Hippocampal formation (tissue), 2 donors: ENCODE measurements at places on chromosomes 4 and X.

DNA sequence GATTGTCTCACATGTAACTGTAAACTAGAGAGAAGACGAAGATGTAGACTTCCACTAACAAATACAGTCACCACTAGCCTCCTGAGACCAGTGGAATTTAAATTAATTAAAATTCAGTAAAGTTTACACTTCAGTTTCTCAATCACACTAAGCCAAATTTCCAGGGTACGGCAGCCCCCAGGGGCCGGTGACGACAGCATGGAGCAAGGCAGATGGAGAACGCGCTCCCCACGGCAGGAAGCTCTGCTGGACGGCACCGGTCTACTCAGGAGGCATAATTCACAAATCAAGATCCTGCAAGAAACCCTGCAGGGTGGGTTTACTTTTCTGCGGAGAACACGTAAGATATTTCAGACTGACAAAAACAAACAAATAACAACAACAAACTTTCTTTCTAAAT, 80.7 kb downstream of the FAT1 start:
- DNase-seq, result no peak

GRCh38 chrX:137568741-137569469, 3.0 kb downstream of the ZIC3 start:
- DNase-seq, result no peak

- no peak for DNase-seq
These were observed 1852.2 kb upstream of the IGFBP7 start for GRCh38 chr4:58962424-58962823.

GRCh38 chr4:8332038-8332857, 62.7 kb downstream of the HTRA3 start:
- no peak for DNase-seq

DNA sequence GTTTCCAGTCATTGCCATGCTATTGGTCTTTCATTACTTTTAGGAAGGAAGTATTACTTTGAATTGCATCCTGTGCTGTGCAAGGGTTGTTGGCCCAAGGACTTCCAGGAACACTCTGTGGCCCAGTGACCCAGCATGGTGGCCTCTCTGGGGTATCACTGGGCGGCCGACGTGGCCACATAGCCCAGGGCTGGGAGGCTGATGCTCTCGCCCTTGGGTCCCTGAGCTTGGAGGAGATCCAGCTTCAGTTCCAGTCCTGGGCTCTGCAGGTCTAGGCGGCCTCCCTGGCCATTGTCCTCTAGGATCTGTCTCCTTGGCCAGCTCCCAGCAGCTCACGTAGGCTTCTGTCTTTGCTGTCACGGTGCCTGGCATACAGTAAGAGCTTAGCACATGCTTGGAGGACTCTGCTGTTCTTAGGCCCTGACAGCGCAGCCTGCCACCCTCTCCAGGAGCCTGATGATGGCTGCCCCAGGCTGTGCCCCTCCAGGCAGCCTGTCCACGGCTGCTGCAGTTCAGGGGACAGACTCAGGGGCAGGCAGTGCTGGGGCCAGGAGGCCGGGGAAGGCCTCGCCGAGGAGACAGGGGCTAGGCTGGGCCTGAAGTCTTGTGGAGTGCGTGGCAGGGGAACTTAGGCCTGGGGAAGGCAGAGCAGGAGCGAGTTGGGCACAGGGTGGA, 42.2 kb downstream of the SORCS2 start:
- no peak for DNase-seq

DNA sequence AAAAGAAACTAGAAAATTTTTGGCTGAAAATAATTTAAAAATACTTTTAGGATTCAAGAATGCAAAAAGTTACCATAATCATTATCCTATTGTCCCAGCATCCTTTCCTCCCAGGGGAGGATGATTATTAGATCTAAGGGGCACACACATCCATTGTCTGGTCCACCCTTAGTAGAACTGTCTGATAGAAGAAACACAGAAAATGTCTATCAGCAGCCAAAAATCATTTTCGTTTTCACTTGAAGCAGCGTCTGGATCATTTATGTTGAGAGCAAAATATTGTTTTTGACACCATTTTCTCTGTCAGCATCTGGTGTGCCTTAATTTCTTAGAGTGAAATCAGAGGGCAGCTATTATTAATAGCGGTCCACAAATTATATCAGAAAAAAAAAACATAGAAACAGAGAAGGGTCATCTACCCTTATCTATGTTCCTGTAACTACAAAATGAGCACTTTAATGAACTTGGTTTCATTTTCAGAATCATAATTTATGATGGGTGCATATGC, 446.3 kb downstream of the TRAM1L1 start:
- DNase-seq, result no peak

- DNase-seq, result no peak
These were observed 128.4 kb downstream of the RNF150 start for GRCh38 chr4:141004823-141005222.

DNA sequence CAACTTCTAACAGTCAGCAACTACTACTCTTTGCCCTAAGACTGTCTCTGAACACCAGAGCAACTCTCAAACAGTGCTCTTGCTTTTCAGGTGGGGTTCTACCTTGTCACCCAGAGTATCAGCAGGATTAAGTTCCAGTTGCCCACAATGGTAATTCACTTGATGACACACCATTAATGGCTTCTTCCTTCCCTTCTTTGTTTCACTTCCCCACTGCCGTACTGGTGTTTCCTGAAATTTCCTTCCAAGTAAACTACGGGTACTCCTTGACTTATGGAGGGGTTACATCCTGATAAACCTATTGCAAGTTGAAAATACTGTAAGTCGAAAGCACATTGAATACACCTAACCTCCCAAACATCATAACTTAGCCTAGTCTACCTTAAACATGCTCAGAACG, 36.6 kb upstream of the PDK3 start:
- DNase-seq, result no peak

- no peak for DNase-seq
These were observed 53.5 kb upstream of the SOD3 start for GRCh38 chr4:24741910-24742309.

- no peak for DNase-seq
These were observed 5.6 kb downstream of the SORCS2 start for GRCh38 chr4:7197910-7198309.

- DNase-seq, result no peak
These were observed 49.8 kb downstream of the DLG3 start for GRCh38 chrX:70494441-70494840.

DNA sequence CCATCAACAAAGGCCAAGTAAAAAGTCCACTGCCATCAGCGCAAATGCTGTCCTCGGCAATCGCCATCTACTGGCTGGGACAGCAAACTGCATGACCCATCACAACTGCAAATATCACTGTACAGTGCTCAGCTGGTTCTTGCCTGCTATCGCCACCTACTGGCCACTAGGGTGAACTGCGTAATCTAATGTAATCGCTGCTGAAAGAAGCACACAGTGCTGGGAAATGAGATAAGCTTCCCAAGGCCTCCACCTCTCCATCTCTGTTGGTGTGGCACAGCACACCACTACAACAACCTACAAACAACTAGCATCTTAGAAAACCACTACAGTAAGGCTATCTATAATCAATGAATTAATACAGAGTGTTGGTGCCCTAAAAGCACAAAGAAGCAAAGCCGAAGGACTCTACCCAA, 298.3 kb downstream of the TEX13A start:
- peak; percentile 1 for DNase-seq

DNA sequence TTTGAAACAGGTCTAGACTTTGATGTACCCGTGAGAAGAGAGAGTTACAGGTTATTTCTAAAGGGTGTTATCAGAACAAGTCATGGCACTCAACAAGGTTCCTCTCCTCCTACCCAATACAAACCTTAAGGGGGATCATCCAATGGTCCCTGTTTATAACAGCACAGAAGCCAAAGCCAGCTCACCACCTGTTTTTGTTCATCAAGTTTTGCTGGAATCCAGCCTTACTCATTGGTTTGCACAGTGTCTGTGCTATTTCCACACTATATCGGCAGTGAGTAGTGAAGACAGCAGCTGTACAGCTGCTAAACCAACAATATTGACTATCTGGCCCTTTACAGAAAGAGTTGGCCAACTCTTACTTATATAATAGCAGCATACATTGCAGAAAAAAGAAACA, 262.1 kb upstream of the STS start:
- no peak for DNase-seq

DNA sequence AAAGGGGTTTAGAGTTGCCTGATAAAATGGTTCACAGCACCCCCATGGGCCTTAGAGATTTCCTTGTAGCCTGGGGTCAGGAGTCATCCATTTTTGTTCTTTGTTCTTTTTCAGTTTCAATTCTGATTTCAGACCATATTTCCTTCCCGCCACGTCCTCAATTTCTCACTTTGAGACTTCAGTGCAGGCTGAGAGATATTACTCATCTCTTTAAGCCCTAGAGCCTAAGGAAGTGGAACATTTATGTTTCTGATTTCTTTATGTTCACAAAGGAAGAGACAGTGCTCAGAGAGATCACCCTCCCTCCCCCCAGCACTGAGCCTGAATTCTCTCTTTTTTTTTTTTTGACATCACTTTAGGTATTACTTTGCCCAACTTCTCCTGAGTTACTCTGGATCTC, 56.3 kb downstream of the MSN start:
- DNase-seq, result no peak

GRCh38 chr4:65880594-65880993, 210.3 kb upstream of the EPHA5 start:
- DNase-seq, result no peak

DNA sequence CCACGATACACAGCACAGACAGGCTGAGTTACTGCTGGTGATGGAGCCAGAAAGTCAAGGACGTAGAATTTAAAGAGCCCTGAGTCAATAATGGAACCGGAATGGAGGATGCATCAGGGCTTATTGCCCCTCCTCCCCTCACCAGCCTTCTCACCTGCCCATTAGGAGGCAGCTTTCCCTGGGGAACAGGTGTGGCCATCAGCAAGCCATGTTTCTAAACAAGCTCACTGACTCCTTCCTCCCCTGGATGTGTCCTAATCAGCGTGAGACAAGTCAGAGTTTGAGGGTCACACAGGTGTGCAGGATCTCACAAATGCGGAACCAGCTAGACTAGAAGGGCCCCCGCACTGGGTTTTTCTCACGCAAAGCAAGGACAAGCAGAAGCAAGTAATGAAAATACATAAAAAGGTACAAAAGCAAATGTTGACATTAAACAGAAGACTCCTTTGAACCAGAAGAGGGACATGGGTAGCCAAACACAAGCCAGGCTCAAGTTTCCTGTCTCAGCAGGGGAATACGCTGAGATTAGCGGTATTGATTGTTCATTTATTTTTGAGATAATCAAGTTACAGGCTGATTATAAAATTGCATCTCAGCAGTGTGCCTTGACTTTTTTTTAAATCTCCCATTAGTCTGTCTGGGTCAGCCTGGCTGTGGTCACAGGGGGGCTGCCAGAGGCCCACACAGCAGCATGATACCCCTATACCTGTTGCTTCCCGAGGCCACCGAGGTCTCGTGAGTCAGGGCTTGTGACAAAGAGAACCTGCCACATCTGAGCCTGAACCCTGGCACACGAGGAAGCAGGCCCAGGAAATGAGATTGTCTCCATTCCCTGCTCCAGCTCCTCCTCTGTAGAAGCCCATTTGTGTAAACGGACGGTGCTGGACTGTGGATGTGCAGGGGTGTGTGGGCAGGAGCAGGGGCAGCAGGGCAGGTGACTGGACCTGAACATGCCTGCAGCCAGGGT, 37.4 kb downstream of the CCKAR start:
- DNase-seq, result no peak

DNA sequence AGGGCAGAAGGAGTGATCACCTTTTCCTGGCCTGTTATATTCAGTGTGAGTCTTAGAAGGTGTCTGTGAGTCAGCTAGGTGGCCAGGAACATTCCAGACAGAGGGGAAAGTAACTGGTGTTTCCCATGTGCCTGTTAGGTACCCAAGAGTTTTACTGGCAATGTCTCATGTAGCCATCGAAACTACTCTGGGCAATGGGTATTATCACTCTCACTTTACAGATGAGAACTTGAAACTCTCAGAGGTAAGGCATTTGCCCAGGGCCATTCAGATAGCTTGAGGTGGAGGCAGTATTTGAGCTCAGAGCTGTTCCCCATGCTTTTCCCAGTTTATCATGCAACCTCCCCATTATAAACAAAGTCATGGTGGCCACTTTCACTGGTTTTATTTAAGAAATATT, 80.4 kb upstream of the NHS start:
- no peak for DNase-seq

- DNase-seq, result no peak
These were observed 507.9 kb downstream of the MID1IP1 start for GRCh38 chrX:39309018-39309635.

DNA sequence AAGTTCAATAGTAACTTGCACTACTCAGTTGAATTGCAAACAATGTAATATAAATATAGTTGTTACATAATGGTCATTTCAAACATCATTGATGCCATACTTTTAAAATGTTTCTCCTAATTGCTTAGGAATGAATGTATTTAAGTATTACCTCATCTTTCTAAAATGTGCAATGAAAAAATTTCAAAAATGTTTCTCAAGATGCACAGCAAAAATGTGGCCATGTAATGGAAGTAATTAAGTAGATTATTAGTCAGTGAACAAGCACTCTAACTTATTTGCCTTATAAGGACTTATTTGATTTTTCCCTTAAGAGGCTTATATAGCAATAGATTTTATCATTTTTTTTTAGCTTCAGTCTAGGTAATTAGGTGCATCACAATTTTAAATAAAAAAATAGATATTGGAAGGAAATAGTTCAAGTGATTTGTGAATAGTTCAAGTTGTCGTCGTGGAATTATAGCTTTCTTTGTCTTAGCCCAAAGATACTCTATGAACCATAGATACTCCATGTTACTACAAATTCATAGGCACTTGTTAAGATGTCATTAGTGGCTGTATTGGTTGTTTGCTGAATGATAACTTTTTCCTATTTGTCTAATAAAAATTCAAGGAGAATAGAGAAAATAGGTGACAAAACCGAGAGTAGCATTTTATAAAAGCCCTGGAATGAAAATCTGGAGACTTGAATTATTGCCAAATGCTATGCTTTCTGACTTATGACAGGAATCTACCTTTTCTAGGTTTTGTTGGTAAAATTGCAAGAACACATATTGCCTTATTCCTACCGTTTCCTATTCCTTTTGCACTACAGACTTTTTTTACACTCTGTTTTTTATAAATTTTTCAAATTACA, 118.5 kb downstream of the TLL1 start:
- DNase-seq, result no peak
